ENCODE measurements at places on chromosomes 7 and 10.
A peak's percentile ranks its signal among the peaks of the same experiment; 100 is the strongest.

DNA sequence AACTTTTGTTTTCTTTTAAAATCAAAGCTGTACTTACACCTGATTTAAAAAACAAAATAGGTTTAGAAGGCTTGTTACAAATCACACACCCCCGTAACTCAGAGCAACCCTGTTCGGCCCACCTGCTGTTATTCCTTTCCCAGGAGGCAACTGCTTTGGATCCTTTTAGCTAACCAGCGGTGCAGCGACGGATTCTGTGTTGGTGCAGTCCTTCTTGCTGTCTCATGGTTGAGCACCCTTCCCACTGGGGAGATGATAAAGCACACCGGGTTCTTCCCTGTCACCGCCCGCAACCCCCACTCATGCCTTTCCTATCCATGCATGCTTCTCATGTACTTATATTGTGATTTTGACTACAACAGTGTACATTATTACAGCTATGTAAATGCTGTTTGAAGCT is 24.8 kb upstream of the MKI67 start:
- DNase-seq, result no peak

- DNase-seq, result no peak
Observed at GRCh38 chr7:132415259-132415658, 161.0 kb downstream of the PLXNA4 start.

DNA sequence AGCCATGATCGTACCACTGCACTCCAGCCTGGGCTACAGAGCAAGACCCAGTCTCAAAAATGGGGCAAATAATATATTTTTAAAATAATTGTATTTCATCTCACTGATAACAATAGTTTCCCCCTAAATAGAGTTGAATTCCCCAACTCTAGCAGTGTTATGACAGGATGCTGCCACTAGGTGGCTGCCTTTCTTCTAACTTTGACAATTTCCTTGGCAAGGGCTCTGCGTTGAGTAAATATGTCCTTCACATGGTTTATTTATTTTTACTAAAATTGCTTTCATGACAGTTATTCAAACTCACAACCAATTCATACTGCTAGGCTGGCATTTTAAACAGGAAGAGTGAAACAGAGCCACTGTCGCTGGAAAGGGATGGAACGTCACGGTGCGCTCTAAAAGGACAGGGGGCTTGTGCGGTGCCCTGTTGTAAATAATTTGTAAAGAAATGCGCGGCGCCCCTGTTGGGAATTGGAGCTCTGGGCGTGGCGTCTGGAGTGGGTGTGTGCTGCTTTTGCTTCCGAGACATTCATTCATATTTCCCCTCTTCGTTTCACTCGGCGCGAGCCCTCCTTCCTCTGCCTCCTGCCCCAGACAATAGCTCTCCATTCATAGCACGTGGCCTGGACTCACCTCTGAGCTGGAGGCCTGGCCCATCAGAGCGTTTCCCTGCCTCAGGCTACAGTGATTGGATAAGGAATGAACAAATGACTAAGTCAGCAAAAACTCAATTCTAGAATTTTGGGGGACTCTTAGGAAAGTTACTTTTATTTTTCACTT is 20.5 kb upstream of the PITRM1 start:
- DNase-seq, result peak; percentile 73

GRCh38 chr10:29950391-29950790 is 109.0 kb downstream of the JCAD start:
- DNase-seq, result no peak

DNA sequence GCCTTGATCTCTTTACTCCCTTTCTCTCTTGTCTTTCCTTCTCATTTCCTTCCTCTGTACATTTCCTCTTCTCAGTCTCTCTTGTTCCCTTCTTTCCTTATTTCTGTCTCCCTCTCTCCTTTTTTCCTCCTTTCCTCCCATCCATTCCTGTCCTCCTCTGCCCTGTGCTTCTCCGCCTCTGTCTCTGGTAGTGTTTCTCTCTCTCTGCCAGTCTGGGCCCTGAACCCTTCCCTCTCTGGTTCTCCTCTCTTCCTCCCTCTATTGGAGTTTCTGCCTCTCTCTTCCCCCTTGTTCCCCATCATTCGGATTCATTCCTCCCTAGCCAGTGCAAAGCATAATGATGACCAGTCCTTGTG is 13.2 kb upstream of the PAX2 start:
- no peak for DNase-seq

GRCh38 chr10:52879091-52879807 is 106.7 kb upstream of the MBL2 start:
- no peak for DNase-seq

DNA sequence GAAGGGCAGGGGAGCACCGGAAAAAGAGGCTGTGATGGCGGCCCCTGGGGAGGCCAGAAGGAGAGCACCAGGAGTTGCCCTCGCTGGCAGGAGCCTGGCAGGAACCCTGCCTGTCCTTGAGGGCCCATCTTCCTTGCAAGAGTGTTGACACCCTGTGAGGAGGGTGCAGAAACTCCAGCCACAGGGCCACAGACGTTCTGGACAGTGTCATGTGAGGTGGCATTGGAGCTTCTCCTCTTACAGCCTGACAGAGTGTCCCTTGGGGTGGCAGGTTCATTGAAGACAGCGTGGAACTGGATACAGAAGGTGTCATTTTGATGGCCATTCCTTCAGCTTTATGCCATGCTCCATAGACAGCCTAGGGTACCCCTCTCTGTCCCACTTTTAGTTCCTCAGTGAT is 54.2 kb downstream of the RBM20 start:
- DNase-seq, result no peak

DNA sequence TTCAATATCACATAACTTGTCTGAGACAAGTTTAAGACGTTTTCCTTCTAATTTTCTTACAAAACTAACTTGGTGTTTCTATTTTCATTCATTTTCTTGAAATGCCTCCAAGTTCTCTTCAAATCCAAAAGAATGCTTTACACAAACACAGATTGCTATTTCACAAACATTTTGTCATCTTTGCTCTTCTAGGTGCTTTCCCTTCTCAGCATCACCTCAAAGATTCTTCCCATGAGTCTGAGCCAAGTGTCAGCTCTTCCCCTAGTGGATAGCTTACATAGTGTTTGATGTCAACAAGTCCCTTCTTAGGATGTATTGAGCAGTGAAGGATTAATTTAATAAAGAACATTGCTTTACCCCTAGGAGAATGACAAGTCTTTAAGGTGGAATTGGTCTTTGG is 38.1 kb upstream of the SEMA3A start:
- no peak for DNase-seq

DNA sequence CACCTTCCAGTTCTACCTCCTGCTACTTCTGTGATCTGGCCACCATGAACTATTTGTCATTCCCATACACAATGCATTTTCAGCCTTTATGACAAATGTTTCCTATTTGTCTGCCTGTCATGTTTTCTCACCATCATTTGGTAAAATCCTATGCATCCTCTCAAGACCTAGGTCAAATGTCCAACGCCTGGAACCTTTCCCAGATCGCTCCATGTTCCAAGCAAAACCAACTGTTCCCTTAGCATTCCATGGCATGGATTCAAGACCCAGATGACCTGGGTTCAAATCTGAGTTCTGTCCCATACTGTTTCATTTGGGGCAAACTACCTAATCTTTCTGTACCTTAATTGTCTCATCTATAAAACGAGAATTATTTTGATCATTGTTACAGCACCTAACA is 98.9 kb downstream of the USP6NL start:
- no peak for DNase-seq

GRCh38 chr10:125095776-125096175 is 64.6 kb downstream of the CTBP2 start:
- DNase-seq, result no peak

DNA sequence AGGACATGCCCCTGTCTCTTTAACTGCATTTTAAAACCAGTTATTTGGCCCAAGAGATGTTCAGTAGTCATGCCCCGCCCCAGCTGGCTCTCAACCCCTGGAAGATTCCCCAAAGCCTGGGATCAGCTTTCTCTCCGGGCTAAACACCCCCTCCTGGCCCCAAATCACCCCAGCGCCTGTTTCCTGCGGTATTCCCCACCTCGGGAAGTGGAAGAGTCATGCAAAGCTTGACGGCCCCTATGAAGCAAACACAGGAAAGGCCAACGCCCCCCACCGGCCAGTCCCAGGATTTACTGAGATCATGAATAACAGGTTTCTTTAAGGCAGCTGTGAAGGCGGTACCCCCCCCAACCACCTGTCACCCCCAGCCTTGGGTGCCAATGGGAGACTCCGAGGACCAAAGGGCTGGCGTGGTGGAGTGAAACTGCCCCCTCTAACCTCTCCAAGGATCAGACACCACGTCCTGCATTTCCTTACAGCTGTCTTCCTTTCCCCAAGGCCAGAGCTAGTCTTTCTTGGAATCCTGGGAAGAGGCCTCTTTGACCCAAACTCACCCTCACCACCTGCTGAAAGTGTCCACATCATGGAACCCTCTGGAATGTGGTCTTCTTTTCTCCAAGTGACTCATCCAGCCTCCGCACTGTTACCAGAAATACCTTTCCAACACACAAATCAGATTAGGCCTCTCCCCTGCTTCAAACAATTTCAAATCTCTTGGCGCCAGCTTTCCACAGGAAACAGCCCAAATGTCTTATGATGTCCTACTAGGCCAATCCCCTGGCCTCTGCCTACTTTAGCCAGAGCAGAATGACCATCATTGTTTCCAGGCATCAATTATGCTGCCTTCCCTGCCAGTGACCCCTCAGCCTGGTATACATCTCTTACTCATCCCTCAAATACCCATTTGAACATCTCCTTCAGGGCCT is 301.5 kb downstream of the ZEB1 start:
- DNase-seq, result no peak

DNA sequence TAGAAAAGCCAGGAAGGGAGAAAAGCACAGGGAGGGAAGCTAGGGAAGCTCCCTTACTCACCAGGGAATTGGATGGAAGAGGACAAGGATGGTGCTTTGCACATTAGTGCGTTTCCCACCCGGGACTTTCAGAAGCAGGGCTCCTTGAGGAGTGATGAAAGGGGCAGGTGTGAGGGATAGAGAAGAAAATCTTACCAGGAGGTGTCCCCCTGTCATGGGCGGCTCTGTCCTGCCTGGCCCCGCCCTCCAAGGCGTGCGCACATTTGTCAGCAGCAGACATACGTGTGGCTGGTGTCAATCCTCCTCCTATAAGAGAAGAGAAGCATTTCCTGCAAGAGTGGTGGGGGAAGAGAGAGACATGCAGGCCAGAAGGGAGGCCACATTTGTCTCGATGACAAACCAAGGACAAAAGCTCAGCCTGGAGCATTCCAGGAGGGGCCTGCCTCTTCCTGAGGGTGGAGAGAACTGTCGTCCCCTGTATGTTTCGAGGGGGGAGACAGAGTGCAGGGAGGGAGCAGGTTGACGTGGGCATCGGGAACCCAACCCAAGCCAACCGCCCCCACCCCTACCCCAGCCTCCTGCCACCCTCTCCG is 47.4 kb upstream of the COMTD1 start:
- DNase-seq, result no peak

DNA sequence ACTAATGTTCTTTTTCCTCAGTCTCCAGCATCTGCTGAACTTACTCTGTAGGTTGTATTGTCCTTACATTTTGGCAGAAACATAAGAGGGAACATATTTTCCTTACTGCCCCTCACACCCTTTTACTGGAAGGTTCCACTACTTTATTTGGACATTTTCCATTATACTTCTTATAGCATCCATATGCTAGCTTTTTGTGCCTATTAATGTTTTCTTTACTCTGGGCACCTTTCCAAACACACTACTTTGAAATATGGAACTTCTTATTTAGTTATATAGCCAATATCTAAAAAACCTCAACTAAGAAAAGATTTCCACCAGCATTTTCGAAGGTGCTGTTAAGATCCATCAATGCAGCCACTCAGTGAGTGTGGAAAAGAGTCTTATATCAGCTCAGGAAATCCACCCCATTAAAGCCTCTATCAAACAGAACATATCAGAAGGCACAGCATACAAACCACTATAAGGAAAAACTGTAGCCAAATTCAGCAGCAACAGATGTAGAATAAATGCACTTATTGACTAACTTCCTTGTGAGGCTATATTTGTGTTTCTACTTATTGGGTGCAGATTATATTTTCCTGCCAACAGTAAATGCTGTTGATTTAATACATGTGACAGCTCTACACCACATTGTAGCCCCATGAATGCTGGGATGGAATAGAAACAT is 272.5 kb upstream of the SEMA3E start:
- no peak for DNase-seq

- DNase-seq, result no peak
Observed at GRCh38 chr10:122264436-122264835, 6.7 kb upstream of the BTBD16 start.

GRCh38 chr10:24618401-24618800 is 105.3 kb downstream of the ARHGAP21 start:
- no peak for DNase-seq

DNA sequence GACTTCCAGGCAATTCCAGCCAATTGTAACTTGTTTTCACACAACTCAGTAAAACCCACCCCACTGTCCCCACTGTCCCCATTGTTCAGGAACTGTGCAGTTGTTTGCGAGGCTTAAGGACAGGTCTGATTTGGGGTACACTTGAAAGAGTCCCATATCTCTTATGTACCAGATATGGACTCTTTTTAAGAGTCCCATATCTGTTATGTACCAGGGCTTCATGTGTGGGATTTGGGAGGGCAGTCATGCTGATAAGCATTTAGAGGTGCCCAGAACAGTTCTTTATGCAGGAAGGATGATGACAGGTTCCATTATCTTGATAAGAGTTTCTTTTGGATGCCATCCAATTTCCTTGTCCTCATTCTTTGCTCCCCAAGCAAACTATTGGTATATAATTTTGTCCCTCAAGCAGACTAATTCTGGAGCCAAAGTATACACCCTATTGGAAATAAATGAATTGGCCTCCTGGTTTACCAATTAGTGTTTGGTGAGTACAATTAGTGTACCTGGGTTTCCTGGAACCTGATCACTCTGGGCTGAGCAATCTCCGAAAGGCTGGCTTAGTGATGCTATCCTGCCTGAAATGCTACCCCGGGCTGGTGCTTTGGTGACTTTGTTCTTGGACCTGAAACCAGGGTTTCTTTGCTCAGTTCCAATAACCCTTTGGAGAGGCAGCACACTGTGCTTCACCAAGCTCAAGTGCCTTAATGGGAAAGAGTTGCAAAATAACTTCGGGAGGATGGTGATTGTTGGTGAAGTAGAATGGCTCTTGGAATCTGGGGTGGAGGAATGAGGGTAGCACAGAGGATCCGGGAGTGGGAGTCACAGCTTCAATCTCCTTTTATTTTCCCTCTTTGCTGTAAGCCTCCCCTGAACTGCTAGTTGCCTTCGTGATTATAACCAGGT is 6.2 kb upstream of the DMBT1 start:
- no peak for DNase-seq

- no peak for DNase-seq
Observed at GRCh38 chr10:103517234-103518085, 24.0 kb downstream of the NEURL1 start.

DNA sequence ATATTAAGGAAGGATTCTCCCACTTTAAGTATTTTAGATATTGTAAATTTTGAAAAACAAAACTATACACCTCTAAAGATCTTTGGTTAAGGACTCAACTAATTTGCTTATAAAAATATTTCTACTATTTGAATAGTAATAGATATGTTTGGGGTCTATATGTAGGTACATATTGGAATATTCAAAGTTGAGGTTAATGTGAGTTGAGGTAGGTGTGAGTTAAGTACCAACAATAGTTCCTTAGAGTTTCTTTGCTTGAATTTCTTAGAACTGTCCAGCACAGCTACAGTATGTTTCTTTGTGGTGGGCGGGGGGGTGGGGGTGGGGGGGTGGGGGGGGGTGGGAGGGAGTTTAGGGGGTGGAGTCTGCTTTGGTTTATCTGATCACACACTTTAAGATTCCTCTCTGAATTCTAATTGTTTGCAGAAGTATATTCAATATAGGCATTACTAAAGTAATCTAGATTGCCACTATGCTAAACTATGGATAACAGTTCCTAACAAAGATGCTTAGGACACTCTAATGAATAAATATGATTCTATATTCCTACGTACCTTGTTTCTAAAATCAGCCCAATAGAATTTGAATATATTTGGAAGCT is 2.1 kb downstream of the GRM3 start:
- no peak for DNase-seq

- DNase-seq, result no peak
Observed at GRCh38 chr10:45429790-45430189, 55.8 kb downstream of the ALOX5 start.
